ENCODE measurements at places on chromosomes 6 and 20.

- no peak for DNase-seq
Observed at GRCh38 chr6:22529866-22530265, 39.5 kb upstream of the HDGFL1 start.

GRCh38 chr6:11021003-11021402 lies 23.1 kb downstream of the ELOVL2 start:
- DNase-seq: no peak

DNA sequence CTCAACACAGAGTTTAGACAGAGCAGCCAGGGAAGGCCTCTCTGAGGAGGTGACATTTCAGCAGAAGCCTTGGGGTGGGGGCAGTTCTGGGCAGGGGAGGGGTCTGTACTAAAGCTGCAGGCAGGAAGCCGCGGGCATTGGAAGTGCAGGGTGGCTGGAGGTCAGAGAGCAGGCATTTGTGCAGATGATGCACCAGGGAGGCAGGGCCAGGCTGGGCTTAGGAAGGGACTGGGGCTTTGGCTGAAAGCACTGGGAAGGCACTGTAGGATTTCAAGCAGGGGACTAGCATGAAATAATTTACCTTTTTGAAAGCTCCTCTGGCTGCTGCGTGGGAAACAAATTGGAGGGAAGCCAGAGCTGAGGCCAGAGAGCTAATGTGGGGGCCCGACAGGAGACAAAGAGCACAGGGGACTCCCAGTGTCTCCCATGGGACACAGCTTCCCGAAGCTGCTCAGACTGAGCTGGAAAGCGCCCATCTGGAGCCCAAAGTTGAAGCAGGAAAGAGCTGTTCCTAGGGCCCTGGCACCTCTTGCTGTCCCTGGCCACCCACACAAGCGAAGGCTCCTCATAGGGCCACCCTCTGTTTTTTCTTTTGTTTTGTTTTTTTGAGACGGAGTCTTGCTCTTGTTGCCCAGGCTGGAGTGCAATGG lies 19.3 kb downstream of the ADA start:
- DNase-seq: no peak

GRCh38 chr20:59972037-59972801 lies 14.0 kb downstream of the CDH26 start:
- DNase-seq: no peak

- DNase-seq: no peak
Observed at GRCh38 chr6:22598339-22598738, 29.0 kb downstream of the HDGFL1 start.

GRCh38 chr6:21278375-21278745 lies 315.2 kb upstream of the SOX4 start:
- DNase-seq: no peak

GRCh38 chr6:117167520-117168271 lies 97.7 kb upstream of the VGLL2 start:
- no peak for DNase-seq

DNA sequence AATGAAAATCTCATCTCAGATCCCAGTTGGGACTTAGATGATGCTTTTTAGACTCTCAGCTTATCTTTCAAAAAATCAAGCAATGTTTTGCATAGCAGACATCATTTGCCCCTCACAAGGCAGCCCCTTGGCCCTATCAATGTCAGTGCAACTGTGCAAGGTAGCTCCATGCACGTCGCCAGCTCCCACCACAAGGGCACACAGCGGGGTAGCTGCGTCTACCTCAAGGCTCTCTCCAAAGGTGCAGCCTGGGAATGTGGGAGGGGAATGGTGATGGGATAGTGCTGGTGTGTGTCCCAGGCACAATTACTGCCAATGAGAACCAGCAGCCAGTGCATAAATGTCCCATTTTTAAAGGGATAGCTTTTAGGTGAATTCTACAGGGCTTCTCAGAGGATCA lies 137.5 kb upstream of the SYNDIG1 start:
- no peak for DNase-seq

DNA sequence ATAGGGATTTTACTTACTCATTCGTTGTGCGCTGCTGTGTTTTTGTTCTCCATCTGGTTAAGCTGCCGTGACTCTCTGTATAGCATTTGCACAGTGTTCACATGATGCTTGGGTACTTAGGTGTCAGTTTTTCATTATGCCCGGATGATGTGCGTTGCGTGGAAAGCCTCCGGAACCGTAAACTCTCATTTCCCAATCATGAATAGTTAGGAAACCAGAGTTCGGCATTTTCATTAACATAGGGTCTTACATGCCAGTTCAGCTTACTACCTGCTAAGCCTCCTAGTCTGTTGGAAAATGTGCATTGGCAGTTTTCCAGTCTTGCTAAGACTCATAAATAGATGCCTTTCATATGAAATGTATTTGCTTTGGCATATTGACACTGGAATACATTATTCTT lies 483.4 kb upstream of the FLRT3 start:
- no peak for DNase-seq

DNA sequence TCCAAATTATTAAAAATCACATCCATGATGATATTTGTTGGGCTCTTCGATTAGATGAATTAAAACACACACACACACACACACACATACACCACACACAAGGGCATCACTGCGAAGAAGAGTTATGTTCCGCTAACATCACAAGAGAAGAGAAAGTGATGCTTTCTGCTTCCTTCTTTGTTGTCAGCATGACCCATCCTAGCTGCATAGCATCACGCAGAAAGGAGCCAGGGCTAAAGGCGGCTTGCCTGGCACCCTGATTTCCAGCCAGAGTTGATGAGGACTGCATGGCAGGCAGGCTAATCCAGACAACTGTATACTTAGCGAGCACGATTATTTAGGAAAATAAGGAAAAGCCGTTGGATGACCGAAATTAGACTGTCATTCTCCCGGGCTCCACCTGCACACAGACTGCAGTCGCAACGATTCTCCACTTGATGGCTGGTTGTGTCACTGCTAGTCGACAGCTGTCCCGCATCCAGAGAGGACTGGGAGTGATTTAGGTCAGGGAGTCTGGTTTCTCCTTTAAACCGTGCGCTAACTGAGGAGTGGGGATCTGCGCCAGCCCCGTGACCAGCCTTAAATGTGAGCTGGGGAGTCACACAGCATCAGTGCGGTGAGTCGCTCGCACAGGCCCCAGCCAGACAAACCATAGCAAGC lies 70.6 kb upstream of the SOX4 start:
- no peak for DNase-seq

DNA sequence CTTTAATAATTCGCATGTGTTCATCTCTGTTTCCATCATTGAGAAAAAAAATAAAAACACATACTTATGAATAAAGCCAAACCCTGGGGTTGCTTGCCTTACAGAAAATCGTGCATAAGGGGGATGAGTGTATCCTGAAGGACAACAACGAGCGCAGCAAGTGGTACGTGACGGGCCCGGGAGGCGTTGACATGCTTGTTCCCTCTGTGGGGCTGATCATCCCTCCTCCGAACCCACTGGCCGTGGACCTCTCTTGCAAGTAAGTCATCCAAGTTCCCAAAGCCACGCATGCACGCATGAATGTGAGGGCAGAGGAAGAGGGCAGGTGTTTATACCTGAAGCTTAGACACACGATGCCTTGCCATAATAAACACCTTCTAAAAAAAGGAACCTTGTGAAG lies 20.9 kb upstream of the SNRNP48 start:
- no peak for DNase-seq

GRCh38 chr6:5930143-5930770 lies 76.5 kb downstream of the NRN1 start:
- DNase-seq: no peak

DNA sequence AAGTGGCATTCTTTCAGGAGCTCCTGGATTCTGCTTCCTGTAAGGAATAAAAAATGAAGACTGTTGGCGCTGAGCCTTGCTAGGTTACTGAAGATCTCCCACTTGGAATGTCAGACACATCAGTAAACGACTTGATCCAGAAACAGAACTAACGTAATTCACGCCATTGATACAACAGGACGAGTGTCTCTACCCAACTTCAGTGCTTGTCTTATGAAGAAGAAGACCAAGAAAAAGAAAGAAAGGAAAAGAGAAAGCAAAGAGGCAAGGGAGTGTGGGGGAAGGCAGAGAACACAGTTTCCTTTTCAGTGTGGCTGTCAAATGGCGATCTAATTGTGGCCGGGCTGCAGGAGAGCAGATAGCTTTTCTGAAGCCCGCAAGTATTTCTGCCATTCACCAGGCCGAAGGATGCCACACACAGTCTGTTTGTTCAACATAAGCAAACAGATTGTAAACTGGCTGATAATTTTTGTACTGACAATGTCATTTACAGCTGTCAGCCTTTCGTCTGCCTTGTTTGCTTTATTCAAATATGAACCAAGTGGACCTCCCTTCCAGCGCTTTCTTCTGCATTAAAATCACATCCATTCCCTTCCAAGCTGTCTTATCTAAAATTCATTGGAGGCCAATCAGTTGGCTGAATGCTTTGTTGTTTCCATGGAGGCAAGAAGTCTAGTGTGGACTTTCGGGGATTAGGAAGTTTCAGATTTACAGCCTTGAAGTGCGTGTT lies 180.6 kb downstream of the FOXA2 start:
- no peak for DNase-seq

DNA sequence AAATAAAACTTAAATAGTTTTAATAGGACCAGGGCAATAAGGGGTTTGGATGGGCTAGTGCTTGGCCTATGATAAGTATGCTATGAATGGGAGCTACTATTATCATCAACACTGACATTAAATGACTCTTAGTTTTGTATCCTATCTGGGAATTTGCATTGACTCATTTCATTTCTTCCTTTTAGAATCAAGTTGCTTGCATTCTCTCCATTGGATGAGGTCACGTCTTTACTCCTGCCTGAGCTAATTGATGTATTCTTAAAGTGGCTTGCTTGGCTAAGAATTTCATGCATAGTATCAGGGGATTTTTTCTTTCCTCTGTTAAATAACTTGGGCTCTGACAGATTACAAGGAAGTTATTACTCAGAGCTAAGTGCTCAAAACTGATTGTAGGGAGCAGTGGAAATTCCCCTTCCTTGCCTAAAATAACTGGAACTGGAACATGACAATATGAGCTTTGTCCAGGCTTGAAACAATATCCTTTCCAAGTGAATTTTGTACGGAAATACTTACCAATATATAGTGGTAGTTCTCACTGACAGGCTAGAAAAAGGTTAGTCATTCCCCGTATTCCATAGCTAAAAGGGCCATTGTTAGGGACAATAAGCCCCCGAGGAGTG lies 169.9 kb downstream of the BCAS1 start:
- no peak for DNase-seq

GRCh38 chr6:44327096-44327495 lies 13.9 kb upstream of the AARS2 start:
- DNase-seq: no peak

DNA sequence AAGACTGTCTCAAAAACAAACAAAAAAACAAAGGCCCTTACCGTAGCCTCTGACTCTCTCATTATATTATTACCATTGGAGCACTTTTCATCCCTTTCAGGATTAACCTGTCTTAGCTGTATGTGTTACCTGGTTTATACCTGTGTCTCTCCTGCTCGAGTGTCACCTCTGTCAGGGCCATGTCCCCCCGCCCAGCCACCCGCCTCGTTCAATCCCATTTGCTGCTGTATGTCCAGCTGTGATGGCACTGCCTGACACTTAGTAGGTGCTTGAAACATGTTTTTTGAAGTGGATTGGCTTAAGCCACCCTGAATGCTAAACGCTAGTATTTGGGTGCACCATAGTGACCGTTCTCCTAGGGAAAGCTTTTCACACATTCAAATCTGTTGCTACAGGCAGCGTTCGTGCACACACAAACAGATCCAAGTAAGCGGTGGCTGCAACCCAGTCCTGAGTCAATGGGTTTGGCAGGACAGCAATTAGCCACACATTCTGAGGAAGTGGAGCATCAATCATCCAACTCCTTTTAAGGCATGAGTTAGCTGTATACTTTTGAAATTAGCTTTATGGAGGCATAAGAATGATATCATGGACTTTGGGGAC lies 98.9 kb upstream of the ZNF217 start:
- DNase-seq: no peak

DNA sequence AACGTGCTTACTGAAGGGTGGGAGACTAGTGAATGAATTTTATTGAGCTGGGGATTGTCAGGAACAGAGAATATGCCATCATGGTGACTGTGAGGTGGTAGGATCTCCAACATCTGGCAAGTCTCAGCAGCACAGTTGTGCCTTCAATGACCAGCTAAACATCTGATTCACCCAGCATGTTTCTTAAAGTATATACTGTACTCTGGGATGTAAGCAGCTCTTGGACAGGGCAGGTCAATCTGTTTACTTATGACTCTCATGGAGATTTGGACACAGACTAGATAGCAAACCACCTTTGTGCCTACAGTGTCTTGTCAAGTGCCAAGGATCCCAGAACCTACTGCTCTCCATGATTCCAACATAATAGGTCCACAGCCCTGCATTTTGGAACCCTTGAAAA lies 801.0 kb upstream of the CITED2 start:
- DNase-seq: no peak

DNA sequence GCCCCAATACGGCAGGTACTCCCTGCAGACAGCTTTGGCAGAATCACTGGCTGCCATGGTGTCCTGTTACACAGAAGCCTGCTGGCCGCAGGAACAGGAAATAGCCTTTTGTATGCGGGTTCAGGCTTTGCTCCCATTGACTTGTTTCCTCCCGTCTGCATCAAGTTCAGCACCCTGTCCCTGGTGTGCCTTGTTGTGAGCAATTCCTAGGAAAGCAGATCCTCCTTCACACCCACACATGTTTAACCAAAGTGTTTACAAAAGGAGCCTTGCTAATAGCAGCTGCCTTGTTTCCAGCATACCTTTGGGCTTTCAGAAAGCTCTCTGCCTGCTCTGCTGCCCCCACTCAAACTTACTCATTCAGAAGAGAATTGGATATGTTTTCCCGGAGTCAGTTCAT lies 127.2 kb upstream of the SUPT3H start:
- DNase-seq: no peak

DNA sequence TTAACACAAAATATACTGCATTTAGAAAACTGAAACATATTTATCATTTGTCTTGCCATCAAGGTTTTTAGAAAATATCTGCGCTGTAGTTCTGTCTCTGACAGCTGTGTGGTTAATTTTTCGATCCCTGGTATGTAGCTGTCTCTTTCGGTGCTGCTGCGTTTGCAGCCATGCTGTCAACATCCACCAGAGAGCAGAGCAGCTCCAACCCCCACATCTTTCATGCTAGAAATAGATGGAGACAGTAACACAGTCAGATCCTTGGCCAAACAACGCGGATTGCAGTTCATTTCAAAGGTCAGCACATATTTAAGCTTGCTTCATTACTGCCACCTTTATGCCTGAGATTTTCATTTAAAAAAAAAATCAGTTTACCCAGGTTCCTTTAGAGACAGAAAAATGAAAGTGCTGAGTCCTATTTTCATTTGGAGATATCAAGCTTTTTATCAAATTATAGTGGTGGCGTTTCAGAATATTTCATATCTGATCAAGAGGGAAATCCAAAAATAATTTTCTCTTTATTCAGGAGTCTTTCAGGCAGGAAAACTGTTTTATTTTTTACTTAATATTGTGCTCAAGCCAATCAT lies 157.7 kb upstream of the MMS22L start:
- no peak for DNase-seq

GRCh38 chr20:38937000-38937399 lies 10.8 kb downstream of the FAM83D start:
- no peak for DNase-seq

Measured in stimulated activated CD8-positive, alpha-beta memory T cell treated with anti-CD3 and anti-CD28 coated beads, Interleukin-12 subunit alpha, Interleukin-12 subunit beta, amount 100 ng/mL, for 1 hour (primary cell).